ENCODE measurements at places on chromosomes 16 and 17.

GRCh38 chr16:58120234-58120633, 8.9 kb downstream of the CFAP20 start:
- no peak for DNase-seq

DNA sequence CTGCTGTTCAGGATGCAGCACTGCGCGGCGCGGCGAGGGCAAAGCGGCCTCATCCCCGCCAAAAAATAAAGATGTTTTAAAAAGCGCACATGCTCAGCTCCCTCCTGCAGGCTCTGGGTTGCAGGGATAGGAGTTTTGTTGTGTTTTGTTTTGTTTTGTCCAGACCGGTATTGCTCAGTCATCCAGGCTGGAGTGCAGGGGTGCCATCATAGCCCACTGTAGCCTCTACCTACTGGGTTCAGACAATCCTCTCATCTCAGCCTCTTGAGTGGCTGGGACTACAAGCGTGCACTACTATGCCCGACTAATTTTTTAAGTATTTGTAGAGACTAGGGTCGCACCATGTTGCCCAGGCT, 636 bp downstream of the WWOX start:
- no peak for DNase-seq

DNA sequence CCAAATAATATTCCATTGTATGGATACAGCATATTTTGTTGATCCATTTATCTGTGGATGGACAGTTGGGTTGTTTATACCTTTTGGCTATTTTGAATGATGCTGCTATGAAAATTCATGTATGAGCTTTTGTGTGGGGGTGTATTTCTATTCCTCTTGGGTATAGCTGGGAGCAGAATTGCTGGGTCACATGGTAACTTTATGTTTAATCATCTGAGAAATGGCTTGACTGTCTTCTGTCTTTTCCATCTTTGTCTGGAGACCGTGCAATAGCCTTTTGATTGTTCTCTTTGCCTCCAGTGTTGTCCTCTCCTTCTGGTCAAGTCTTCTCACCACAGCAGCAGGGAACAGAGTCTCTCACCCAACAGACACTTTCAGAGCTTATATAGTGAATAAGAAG, 20.5 kb upstream of the MAF start:
- DNase-seq, result no peak

GRCh38 chr16:85616607-85617321, 3.6 kb downstream of the GSE1 start:
- DNase-seq, result peak; percentile 95

DNA sequence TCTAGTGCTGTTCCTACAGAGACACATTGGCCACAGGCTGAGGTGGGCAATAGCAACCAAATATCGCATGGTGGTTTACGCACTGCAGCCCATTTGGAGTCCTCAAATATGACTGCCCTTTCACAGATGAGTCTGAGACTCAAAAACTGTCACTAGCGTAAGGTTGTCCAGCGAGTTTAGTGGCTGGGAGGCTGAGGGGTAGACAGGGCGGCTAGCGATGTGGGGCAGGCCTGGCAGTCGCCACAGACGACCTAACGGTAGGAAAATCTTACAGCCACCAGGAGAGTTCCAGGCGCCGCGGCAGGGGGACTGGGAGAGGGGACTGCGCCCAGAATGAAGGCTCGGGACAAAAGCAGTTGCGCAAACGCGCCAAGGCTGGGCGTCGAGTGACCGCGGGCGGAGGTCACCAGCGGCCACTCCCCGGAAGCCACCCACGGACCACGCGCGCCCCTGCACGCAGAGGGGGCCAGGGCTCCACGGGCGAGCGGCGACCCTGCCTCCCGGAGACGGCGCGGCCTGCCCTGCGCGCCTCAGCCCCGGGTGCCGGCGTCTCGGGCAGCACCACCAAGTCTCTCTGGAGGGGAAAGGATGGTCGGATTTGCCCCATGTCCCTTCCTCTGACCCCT, 699 bp upstream of the MAP1LC3B start:
- DNase-seq, result peak; percentile 75

DNA sequence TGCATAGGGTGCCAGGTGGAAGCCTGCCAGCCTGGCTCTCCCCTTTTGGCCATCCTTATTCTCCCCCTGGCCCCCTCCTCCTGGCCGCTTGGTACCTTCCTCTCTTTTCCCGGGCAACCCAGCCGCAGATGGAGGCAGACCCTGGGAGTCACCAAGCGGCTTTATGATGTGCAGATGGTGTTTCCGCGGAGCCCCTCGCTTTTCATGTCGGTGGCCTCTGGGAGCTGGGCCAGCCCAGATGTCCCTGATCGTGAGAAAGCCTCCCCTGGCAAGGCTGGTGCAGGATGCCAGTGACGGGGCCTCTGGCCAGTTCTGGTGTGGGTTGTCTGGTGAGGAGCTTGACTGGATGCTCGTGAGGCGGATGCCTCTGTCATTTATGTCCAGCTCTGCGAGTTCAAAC, 18.0 kb upstream of the BRD7 start:
- no peak for DNase-seq

DNA sequence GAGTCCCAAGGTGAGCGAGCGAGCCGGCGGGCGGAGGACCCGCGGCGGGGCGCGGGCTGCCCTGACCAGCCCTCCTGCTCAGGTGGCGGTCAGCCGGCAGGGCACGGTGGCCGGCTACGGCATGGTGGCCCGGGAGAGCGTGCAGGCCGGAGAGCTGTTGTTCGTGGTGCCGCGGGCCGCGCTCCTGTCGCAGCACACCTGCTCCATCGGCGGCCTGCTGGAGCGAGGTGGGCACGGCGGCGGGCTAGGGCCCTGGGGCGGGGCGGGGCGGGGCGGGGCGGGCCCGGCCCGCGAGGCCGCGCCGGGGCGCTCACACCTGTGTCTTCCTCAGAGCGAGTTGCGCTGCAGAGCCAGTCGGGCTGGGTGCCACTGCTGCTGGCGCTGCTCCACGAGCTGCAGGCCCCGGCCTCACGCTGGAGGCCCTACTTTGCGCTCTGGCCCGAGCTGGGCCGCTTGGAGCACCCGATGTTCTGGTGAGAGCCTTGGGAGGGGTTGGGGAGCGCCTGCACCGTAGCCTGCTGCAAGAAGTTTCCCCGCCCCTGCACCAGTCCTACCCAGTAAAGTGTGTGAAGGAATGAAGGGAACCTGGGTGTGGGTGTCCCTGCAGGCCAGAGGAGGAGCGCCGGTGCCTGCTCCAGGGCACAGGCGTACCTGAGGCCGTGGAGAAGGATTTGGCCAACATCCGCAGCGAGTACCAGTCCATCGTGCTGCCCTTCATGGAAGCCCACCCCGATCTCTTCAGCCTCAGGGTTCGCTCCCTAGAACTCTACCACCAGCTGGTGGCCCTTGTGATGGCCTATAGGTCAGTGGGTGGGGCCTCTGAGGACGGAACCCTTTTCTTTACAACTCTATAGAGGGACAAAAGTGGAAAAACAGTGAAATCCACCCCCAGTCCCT, 802 bp downstream of the SETD6 start:
- peak; percentile 40 for DNase-seq

GRCh38 chr16:28820016-28820415, 2.8 kb upstream of the ATXN2L start:
- DNase-seq, result no peak

DNA sequence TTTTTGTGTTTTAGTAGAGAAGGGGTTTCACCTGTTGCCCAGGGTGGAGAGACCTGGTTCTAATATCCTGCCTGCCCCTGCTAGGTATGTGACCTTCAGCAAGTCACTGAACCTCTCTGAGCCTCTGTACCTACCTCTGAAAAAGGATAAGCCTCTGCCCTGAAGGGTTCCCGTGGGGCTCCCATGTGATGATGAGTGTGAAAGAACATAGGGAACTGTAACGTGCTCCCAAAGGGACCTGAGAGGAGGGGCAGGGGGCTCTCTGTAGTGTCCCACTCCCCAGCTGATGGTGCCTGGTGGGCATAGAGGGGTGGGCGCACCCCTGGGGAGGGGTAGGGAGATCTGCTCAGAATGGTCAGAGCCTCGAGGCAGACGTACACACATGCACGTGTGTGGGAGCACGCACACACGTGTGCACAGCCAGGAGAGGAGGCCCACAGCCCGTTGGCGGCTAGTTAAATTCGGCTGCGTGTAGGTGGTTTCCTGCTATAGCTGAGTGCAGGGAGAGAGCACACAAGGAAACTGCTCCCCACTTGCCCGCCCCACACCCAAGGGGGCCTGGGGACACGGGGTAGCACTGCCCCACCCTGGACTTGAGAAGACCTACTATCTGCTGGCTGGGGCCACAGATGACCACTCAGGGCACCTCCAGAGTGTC, 6.7 kb downstream of the KCNH4 start:
- DNase-seq, result no peak

DNA sequence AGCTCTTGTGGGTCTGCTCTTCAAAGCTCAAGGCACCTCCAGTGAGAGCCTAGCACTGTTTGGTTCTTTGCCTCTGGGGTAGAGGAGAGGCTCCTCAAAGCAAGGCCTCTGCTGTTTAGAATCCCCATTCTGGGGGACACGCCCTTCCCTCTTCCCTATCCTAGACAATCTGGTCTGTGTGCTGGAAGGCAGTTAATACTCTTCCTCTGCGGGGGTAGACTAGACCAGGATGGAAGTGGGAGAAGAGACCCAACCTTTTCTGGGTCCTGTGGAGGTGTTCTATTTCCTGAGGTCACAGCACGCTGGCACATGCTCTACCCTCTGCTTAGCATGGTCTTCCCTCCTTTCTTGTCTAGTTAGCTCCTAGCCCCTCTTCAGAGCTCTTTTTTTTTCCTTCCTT, 7.7 kb downstream of the ERAL1 start:
- DNase-seq, result no peak

DNA sequence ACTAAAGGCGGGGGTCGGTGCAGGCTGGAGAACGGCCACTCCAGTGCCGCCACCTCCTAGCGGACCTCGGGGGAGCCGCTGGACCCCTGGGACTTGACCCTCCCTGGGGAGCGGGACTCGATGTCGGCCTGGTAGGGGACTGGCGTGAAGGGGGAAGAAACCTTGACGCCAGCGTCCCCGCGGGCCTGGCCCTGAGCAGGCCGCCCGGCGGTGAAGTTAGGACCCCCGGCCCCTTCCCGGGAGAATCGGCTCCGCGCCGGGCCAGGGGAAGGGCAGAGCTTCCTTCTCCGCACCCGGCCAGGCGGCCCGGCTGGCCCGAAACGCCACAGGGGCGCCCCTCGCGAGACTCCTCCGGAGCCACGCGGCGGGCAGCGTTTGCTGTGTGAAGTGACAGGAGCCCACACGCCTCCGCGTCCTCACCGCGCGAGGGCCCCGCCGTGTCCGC, 389 bp downstream of the DUS1L start:
- no peak for DNase-seq

DNA sequence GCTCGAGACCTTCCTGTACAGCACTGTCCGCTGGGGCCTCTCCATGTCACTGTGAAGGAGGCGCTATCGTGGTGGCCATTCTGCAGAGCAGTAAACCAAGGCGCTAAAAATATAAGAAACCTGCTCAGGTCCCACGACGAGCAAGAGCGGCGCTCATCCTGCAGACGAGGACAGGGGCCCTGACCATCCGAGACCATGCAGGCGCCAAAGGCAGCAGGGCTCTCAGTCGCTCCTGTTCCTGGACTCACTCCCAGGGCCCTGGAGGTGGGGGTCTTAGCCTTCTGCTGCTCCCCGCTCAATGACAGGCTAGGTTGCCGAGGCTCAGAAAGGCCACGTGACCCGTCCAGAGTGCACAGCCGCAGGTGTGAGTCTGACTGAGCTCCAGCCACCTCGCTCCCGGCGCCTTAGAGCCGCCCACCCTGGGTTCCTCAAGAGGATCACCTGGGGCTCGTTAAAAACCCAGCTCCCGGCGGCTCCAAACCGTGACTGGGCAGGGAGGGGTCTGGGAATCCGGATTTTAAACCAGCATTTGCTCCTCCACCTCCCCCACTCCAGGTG, 509 bp upstream of the ATP2C2 start:
- DNase-seq, result no peak

DNA sequence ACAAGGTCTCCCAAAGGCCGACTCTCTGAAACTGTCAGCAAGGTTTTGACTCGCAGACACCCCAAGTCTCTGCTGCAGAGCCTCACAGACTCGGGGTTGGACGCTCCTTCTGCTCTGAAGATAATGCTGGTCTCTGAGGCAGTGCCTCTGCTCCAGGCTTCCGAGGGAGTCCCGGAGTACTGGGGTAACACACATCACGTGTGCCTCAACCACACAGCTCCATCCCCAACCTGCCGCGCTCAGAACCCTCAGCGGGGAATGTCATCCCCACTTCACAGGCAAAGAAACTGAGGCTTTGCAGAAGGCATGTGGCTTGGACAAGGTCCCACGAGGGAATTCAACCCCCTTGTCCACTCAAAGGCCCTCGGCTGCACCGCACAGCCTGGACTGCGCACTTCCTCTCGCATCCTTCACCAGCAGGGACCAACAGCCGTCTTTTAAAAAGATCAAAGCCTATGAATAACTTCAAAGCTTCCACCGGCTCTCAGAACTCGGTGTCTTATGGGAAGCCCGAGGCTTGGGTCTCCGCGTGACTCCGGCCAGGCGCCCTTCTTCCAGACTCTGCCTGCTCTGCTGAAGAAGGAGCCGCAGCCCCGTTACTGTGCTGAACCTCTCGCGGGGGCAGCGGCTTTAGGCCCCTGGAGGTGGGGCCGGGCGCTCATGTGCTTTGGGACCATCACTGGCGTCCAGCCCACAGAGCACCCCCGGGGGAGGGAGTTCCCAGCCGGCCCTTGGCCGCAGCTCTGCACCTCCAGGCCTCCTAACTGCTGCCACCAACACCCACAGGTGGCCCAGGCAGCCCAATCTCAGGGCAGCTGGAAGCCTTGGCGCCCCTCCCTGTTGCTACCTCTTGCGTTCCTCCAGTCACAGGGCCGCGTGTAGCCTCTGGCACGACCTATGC, 2.2 kb downstream of the TMEM204 start:
- DNase-seq, result no peak

- no peak for DNase-seq
These were observed 43.6 kb upstream of the PIK3R6 start for GRCh38 chr17:8910969-8911604.

- DNase-seq, result no peak
These were observed 152.0 kb downstream of the LGALS9B start for GRCh38 chr17:20315311-20315710.

DNA sequence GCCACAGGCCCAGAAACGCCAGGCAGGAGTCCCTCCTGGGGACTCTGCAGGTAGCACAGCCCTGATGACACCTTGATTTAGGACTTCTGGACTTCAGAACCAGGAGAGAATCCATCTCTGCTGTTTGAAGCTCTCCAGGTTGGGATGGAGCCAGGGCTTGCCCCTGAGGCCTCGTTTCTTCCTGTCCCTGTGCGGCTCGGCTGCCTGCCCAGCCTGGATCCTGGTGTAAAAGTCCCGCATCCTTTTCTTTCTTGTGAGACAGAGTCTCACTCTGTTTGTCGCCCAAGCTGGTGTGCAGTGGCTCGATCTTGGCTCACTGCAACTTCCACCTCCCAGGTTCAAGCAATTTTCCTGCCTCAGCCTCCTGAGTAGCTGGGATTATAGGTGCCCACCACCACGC, 17.9 kb upstream of the CBX4 start:
- no peak for DNase-seq

DNA sequence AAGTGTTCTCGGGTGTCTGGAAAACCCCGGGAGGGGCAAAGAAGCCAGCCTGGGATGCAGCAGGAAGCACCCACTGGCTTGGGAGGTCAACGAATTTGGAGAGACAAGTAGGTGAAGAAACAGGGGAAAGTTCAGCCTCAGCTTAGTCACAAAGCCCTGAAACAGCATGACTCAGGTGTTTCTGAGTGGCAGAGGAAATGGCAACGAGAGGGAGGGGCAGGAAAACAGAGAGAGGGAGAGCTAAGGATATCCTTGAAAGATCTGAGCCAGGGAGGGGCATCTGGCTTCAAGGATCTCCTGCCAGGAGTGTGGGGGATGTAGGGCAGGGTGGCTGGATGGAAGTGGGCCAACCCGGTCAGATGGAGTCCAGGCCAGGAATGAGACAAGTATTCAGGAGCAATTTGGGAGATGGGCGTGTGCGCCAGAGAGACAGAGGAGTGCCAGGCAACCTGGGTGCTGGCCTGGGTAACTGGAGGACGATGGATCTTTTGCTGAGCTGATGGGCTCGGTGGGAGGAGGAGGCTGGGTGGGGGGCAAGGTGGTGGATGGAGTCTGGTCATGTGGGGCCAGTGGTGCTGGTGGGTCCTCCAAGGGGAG, 27.2 kb downstream of the ABCC3 start:
- DNase-seq, result peak; percentile 95
